Activated gamma-delta T cell (primary cell): ENCODE measurements at places on chromosomes 4 and X.

DNA sequence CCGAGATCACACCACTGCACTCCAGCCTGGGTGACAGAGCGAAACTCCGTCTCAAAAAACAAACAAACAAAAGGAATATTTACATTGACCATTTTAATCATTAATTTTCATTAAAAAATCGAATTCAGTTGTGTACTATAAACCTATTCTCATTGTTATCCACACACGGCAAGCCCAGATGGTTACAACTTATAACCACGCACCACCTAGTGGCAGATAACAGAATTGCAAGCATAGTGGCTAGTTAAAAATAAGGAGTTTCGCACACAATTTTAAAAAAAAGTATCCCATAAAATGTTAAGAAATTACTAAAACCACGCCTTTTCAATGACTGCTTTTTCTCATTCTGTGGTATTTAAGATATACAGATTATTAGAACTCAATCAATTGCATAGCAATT, 25.4 kb downstream of the MBNL3 start:
- no peak for DNase-seq

GRCh38 chr4:40980318-40980883, 230.6 kb downstream of the NSUN7 start:
- DNase-seq, result no peak

GRCh38 chr4:9781343-9782135, at the start of gene DRD5:
DRD5 (plus strand) TSS chr4:9781634; CDS start chr4:9782030, 396 bp downstream.
- DNase-seq, result no peak

GRCh38 chr4:169649545-169650226, 29.3 kb downstream of the CLCN3 start:
- no peak for DNase-seq

DNA sequence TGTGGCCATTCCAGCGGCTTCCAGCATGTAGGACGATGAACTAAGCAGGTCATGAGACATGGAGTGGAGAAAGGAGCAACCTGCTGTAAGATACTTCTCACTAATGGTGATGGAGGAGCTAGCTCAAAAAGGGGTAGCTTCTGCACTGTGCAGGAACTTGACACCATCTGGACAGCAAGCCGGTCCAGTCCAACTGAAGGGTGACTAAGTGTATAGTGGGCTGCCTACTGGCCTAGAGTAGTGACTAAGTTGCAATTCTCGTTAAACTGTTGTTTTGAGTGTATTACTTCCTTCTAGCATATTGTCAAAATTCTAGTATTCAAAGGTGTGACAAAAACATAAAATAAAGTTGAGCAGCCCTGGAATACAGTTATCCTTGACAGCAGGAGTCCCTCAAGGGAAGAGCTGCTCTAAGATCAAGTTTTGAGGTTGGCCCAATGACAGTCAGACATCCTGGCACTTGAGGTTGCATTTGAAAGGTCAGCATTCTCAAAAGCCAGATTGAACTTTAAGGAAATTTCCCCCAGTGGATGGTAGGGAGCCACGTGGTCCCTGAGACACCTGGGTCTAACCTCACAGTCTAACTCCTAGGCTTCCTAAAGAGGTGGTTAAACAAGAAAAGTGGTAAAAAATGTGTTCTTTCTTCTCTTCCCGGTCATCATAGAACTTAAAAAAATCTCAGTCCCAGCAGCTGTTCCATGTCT, 8.0 kb downstream of the CETN2 start:
- no peak for DNase-seq

- DNase-seq, result no peak
These were observed 49.5 kb upstream of the SLC25A4 start for GRCh38 chr4:185093603-185094002.

GRCh38 chr4:53786632-53787031, 195.3 kb upstream of the LNX1 start:
- no peak for DNase-seq

DNA sequence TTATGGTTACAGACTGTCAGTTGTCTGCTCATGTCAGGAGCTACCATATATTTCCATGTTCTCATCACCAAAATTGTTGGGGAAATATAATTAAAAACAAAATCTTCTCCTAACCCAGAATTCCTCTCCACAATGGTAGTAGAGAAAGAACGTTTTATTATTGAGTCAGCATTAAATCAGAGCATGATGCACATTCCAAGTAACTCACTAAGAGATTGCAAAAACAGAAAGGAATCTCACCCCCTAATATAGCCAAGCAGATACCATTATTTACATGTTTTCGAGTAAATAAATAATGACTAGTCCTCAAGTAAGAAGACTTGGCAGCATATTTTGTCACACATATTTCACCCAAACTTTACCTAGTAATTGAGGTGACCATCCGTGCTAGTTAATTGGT, 36.2 kb upstream of the ARHGEF6 start:
- no peak for DNase-seq
